Stimulated activated CD4-positive, alpha-beta T cell treated with anti-CD3 and anti-CD28 coated beads, Interleukin-15, amount 100 ng/mL, for 24 hours (primary cell): ENCODE measurements at places on chromosomes 5 and 9.

DNA sequence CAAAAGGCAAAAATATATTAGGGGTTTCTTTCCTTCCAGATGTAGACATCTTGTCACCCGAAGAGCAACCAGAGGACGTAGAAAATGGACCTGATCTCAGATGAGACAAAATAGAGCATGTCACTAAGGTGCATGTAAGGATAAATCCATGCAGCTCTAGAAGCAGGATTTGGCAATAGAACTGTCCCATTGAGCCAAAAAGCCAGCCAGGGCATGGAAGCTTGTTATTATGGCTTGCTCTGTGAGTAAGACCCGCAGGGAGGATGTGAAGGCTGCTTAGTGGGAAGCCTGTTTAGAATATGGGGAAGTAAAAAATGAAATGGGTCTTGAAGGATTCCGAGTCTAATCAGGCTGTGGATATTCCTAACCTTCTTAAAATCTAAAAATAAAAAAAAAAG, 165.6 kb upstream of the MPDZ start:
- DNase-seq: no peak

DNA sequence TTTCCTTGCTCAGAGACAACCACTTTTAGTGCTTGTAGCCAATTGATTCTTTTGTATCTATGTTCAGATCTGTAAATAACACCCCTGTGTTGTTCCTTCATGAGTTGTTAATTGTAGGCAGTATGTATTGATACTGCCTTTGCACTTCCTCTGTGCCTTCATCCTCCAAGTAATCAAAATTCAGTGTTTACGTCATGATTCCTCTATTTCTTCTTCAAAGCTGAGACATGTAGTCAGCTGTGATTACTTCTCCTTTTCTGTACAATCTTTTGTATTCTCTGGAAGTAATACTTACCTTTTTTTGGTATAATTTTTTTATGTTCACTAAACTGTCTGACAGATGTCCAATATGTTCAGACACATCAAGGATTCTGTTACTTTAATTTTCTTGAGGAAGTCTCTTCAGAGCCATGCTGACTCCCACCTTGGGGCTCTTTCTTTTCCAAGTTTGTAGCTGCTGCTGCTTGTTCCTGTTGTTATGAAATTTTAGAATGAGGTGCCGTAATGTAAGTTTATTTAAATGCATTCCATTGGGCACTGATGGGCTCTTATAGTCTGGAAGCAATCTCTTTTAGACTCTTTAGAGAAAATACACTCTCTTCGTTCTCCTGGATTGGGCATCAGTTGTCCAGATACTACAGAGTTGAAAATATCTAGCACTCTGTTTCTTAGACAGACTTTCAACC, 30.5 kb upstream of the LRRC70 start:
- DNase-seq: no peak

DNA sequence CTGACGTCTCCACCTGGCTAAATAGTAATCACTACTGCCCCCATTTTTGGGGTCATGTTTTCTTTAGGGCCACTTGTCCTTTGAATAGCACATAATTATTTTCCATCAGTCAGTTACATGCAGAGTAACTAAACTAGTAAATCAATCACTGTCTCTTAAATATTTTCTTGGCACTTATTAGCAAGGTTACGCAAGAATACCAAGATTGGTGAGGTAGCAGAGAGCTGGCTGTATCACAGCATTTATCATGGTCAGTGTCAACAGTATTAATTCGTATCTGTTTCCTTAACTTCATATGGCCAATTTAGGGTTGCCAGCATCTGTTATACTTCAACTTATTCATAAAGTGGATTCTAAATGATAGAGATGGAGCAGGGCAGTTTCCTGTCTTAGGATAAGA, 346.8 kb upstream of the FAM174A start:
- DNase-seq: no peak

DNA sequence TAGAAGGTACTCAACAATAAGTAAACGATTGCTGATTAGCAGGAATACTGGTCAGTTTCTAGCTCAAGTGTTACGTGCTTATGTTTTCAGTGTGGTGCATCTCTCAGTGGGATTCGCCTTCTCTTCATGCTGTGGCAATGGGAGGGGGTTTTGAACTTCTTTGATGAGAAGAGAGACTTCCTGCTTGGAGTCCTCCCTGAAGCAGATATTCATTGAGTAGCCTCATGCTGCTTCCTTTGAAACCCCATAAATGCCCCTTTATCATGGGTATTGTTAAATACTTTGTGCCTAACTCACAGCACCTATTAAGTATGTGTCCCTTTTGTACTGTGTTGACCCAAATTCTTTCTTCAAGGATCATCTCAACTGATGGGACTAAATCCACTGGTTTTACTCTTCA, 116.5 kb downstream of the DOCK8 start:
- no peak for DNase-seq

- DNase-seq: no peak
Observed at GRCh38 chr5:68240202-68240601, 24.6 kb downstream of the PIK3R1 start.

DNA sequence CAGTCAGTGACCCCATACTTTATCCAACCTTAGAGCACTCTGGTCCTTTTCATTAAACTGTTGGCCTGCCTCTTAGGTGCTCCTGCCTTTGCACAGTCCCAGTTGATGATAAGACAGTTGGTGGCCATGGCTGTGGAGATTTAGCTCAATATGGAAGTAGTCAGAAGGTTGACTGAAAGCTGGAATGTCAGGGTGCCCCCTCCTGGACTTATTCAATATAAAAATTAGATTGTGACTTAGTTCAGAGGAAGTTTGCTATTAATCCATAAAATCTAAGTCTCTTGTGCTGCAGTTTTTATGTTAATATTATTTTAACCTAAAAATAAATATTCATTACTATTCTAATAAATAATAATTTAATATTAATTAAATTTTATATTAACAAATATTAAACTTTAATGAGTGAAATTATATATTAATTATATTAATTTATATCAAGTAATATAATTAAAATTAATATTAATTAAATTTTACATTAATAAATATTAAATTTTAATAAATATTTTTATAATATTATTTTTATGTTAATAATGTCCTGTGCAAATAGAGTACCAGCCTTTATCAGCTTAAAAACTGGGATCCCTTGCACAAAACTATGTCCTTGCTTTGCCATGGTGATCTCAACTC, 77.7 kb upstream of the ADAMTSL1 start:
- DNase-seq: no peak

DNA sequence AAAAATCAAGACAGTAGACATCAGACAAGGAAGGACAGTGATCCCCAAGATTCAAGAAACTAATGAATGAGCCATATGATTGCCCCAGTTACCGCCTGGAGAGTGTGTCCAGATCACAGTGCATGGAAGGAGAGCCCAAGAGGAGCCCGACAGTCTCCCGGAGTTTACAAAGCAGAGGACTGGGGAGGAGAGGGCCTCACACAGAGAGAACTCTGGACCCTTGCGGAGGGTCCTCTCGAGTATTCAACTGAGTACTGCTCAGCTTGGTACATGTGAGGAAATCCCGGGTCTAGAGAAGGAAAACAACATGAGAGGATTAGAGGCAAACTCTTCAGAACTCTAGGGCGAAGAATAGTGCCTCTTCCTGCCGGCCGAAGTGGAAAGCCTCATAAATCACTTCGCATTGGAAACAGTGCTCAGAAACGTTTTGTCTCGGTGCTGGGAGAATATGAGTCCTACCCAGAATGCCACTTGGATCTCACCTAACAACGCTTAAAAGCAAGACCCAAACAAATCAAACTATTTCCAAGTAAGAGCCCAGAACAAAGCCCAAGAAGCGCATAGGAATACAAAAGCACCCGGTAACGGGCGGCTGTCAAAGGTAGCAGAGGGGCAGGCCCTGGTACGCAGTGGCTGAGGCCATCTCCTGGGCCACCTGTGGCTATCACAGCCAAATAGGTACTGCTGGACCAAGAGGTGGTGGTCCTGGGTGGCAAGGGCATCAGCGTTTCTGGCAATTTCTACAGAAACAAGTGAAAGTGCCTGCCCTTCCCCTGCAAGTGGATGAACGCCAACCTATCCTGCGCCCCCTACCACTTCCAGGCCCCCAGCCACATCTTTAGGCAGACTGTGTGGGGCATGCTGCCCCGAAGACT, 36.0 kb downstream of the FAM78A start:
- no peak for DNase-seq

DNA sequence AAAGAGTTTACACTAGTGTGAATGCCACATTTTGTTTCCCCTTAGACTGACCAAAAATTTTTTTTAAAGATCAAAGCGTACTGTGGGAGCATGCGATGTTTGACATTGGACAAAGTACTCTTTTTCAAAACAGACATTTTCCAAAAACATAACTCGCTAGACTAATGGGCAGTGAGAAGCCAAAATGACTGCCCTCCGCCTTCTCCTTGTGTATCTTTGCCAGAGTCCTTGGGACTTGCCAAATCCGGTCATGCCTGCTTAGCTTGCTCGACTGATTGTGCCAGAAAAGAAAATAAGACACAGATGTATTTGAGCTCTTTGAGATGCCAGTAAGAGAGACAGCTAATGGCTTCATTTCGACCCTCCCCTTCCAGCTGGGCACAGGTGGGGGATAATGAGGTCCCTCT, 157.5 kb downstream of the MAPKAP1 start:
- no peak for DNase-seq

DNA sequence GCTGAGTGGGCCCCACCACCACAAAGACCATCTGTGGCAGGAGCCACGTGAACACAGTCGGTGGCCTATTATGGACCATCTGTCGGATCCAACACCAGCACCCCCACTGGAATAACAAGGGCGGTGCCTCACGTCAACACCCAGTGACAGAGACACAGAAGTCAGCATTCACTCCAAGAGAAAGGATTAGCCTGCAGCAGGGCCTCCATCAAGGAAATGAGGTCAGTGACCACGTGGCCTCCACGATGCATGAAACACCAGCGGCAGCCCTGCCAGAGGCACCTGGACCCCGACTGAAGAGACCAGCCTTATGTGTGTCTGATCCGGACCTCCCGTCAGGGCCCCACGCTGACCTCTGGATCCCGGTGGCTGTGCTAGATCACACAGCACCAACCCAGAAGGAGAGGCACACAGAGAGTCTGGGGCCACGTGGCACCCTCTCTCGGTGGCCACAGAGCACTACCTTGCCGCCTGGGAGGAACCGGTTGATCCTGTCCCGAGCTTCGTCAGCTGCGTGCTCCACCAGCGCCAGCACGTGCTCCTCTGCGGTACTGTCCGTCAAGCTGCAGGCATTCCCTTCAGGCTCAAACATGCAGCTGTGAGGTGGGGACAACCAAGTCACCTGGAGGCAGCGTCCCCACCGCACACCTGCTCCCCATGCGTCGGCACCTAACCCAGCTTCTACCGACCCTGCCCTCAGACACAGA, 9.0 kb downstream of the BRD9 start:
- no peak for DNase-seq

DNA sequence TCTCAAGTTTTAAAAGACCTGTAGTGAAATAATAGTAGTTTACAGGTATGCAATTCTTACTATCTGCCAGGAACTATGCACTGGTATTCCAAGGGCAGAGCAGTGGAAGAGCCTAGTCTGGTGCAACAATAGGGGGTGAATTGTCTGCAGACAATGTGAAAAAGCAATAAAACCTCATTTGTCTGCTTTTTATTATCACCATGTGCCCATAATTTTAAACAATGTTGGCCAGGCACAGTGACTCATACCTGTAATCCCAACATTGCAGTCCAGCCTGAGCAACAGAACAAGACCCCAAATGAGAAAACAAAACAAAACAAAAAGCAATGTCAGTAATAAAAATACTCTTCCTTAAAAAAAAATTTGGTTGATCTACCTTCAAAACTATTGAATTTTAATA, 12.2 kb upstream of the SLC44A1 start:
- DNase-seq: no peak

DNA sequence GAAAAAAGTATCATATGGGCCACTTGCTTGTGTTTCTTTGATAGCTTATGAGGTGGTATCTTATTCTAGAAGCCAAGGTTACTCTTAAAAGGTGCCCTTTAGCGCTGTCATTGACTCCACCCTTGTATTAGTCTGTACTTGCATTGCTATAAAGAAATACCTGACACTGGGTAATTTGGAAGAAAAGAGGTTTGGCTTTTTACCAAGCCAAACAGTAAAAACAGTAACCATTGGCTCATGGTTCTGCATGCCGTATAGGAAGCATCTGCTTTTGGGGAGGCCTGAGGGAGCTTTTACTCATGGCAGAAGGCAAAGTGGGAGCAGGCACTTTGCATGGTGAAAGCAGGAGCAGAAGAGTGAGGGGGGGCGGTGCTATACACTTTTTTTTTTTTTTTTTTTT, 87.4 kb downstream of the TEK start:
- no peak for DNase-seq

GRCh38 chr9:93216073-93216365, 32.1 kb downstream of the WNK2 start:
- no peak for DNase-seq

DNA sequence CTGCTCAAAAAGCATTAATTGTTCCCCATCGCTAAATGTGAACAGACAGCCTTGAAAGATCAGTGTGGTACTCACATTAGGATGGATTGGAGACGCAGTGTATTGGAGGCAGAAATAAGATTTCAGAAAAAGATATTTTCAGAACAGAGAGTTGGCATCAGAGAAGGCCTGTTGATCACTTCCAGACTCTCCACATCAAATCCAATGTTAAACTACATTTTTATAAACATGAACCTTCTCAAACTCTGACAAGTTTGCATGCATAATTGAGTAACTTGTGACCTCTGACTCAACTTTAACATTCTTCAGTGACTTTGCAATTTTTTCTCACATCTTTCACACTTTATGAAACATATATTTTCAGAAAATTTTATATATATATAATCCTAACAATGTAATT, 919.6 kb upstream of the SEMA6A start:
- DNase-seq: no peak

DNA sequence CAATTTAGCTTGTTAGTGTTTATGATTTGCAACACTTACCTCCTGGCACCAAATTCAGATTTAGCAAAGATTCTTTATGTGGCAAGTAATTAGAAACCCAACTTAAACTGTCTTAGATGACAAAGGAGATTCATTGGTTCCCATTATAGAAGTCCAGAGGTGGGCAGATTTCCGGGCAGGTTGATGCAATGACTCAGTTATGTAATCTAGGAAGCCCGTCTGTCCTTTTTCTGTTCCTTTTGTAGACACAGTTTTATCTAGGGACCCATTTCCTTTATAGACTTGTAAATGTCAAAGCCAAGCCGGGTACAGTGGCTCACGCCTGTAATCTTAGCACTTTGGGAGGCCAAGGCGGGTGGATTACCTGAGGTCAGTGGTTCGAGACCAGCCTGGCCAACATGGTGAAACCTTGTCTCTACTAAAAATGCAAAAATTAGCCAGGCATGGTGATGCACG, 20.3 kb upstream of the ANKRD33B start:
- DNase-seq: no peak

GRCh38 chr5:1901061-1901460, 18.3 kb upstream of the IRX4 start:
- no peak for DNase-seq

GRCh38 chr5:137938751-137939143, 49.5 kb downstream of the PKD2L2 start:
- no peak for DNase-seq

DNA sequence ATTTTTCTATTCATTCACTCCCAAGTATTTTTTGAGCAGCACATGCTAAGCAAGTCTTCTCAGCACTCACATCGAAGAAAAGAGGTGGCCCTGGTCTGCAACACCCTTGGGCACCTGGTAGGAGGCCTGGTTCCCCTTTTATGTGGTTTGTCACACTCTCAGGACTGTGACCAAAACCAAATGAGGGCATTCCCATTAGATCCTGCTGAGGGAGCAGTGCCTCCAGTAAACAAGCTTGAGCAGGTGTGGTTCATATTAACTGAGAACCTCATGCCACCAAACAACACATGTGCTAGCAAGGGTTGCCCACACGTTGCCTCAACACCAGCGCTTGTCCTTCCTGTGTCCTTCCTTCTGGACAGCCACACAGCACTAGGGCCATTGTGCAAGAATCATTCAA, 26.9 kb upstream of the SYK start:
- DNase-seq: no peak

- no peak for DNase-seq
Observed at GRCh38 chr5:135063511-135064234, 29.6 kb upstream of the PITX1 start.
